ENCODE measurements at places on chromosomes 4 and X. TPM values are rescaled to one million over a fixed set of nuclear protein-coding genes. Genes with fewer than 3 reads are reported as not detected.

GRCh38 chrX:75276666-75277065 lies 2.8 kb downstream of the UPRT start:
- H3K4me3 ChIP-seq: no peak overlapping the region
- no peaks in the 10 kb centered on the region for H3K27me3 ChIP-seq
- H3K4me1 ChIP-seq: peaks cover 8% of the 10 kb centered on the region
- DNase-seq: no peak

GRCh38 chr4:85932500-85933290 lies 427.2 kb downstream of the MAPK10 start:
- peaks cover 27% of the 10 kb centered on the region for H3K4me1 ChIP-seq
- no peaks in the 10 kb centered on the region for H3K36me3 ChIP-seq
- no peak overlapping the region for H3K4me3 ChIP-seq
- DNase-seq: no peak
- no peaks in the 10 kb centered on the region for H3K27me3 ChIP-seq

GRCh38 chrX:100647739-100648138 lies 3.7 kb downstream of the SRPX2 start:
- no peak overlapping the region for H3K4me3 ChIP-seq
- H3K36me3 ChIP-seq: no peaks in the 10 kb centered on the region
- H3K27ac ChIP-seq: peak overlapping the region; percentile 97
- H3K4me1 ChIP-seq: peaks cover 81% of the 10 kb centered on the region
- DNase-seq: peak; percentile 60
- no peaks in the 10 kb centered on the region for H3K27me3 ChIP-seq

The TEX13B gene
- total RNA-seq: not detected

The NKRF gene
- 6.0 TPM for total RNA-seq

The CC2D2A gene
- total RNA-seq: 6.5 TPM
